Caco-2 (cell line): ENCODE measurements at places on chromosomes 5 and 9. TPM values are rescaled to one million over a fixed set of nuclear protein-coding genes. Genes with fewer than 3 reads are reported as not detected.
A peak's percentile ranks its signal among the peaks of the same experiment; 100 is the strongest.

Gene PARP8
- 0.79 and 0.97 TPM in 2 replicates for total RNA-seq

Gene GABBR2
- 0.23 and 0.44 TPM in 2 replicates for total RNA-seq

DNA sequence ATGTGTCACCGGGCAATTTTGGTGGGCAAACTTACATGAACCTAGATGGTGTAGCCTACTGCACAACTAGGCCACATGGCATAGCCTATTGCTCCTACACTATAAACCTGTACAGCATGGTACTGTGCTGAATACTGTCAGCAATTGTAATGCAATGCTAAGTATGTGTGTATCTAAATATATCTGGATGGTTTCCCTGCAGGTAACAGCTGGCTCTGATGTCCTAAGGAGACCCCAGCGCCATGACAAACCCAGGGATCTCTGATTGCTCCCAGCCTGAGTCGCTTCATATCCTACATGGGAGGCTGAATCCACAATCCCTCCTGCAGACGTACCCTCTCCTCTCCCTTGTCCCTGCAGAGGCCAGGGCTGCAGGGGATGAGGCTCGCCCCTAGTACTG, 26.6 kb upstream of the TTLL11 start:
- no peak for DNase-seq

Gene MYMK
- not detected in 2 replicates for total RNA-seq

Gene HARS2
- total RNA-seq = 36.5 and 38.6 TPM in 2 replicates

- no peak for DNase-seq
Measured at GRCh38 chr9:5499889-5500398, 10.4 kb upstream of the PDCD1LG2 start.

DNA sequence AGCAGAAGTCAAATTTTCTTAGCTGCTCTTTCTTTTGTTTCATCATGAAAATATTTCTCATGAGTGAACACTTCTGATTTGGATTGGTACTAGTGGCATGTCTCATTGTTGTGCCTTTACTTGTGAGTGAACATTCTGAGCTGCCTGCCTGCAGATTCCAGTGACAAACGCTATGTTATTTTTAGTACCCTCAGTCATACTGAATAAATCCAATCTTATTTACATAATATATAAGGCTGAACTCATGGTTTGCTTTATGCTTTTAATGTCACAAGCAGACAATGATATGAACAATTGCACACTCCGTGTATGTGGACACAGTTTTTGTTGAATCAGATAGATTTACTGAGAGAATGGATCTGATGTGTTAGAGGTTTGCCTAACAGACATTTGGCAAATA, 67.8 kb downstream of the ACTBL2 start:
- no peak for DNase-seq

Gene ESM1
- not detected in 2 replicates for total RNA-seq

Gene ZNF462
- total RNA-seq = 34.5 and 36.8 TPM in 2 replicates

DNA sequence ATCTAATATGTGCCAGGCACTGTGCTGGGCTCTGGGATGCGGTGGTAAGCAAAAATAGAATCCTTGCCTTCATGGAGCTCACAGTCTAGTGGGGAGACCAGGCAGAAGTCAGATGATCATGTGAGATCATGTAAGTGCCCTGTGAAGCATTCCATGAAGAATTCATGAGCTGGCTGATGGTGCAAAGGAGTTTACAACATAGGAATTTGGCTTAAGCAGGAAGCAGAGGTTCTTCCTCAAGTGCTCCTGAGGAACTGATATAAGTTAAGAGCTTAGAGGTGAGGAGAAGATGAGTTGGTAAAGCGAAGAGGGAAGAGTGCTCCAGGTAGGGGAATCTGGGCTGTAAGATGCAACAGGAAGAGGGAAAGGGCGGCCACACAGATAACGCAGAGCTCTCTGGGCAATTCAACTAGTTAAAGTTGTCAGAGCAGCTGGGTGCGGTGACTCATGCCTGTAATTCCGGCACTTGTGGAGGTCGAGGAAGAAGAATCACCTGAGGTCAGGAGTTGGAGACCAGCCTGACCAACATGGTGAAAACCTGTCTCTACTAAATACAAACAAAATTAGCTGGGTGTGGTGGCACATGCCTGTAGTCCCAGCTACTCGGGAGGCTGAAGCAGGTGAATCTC, 78.5 kb upstream of the SPATA31D4 start:
- no peak for DNase-seq

DNA sequence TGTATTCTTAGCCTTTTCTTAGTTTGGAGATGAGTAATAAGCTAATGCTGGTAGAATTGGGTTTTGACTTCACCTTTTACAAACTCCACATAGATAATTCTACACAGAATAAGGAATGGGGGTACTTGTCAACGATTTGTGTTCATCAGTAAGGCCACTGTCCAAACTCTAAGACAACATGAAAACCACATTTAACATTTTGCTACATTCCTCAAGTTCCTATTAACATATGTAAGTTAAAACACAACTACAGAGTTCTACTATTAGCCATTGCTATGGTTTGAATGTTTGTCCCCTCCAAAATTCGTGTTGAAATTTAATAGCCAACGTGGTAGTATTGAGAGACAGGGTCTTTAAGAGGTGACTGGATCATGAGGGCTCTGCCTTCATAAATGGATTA, 31.9 kb downstream of the MEIKIN start:
- no peak for DNase-seq

- no peak for DNase-seq
Measured at GRCh38 chr9:29648601-29649000, 2075.3 kb upstream of the C9orf72 start.

- DNase-seq = no peak
Measured at GRCh38 chr5:107594253-107595045, 76.3 kb downstream of the EFNA5 start.

DNA sequence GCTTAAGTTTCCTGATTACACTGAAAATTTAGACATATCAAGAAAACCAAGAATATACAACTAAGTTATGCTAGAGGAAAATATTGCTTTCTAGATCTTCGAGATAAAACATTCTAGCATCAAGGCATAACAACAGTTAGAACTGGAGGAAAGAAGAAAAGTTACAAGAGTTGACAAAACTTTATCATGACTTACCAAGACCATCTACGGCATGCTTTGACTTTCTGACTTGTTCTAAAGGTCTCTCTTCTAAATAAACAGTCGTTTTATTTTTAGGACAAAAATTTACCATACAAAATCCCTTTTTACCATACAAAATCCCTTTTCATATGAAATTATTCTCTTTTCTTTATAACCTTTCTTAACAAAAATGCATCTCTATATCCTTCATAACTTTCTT, 1110.1 kb upstream of the CDH10 start:
- peak; percentile 13 for DNase-seq

Gene HTR4
- not detected in 2 replicates for total RNA-seq

DNA sequence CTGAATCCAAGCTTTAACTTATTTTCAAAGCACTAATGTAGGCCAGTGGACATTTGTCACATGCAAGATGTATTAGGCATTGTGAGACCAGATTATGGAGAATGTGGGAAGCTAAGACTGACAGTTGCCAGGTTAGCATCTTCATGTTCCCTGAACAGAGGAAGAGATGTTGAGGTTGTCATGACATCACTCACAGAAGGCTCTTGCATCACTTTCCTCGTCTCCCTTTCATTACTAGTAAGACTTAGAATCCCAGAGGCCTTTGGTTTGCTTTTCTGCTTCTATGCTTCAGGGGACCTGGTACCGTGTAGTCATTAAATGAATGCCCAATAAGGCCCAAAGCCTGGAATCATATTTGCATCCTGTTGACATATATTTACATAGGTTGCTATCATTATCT, 76.4 kb upstream of the RPS23 start:
- DNase-seq = no peak

DNA sequence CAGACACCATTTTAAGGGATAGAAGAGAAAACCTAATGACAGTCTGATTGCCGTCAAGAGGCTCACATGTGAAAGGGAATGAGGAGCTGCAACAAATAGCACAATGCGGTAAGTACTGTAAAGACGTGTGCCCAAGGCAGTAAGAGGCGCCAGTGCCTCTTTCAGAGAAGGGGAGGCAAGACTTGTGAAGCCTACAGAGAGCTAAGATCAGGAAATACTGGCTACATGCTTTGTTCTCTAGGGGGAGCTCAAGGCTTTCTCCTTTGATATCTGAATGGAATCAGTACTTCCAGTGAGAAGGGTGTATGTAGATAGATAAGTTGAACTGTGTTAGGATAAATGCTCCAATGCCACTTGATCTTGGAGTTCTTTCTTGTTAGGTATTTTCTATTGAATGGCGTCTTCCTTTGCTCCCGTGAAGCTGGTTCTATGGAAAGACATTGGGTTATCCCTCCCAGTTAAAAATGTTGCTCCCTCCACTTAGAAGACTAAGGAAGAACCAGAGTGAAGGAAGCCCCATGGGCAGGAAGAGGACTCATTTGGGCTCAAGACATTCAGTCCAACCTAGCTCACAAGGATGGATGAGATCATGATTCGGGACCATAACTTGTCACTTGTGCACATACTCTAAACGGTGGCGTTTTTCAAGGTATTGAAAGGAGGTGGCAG, 23.5 kb upstream of the ALDOB start:
- peak; percentile 56 for DNase-seq

Gene SLC34A1
- total RNA-seq = not detected in 2 replicates

GRCh38 chr9:92332577-92333281, 7.0 kb downstream of the CENPP start:
- no peak for DNase-seq

Gene SNCAIP
- 1.0 and 1.2 TPM in 2 replicates for total RNA-seq

DNA sequence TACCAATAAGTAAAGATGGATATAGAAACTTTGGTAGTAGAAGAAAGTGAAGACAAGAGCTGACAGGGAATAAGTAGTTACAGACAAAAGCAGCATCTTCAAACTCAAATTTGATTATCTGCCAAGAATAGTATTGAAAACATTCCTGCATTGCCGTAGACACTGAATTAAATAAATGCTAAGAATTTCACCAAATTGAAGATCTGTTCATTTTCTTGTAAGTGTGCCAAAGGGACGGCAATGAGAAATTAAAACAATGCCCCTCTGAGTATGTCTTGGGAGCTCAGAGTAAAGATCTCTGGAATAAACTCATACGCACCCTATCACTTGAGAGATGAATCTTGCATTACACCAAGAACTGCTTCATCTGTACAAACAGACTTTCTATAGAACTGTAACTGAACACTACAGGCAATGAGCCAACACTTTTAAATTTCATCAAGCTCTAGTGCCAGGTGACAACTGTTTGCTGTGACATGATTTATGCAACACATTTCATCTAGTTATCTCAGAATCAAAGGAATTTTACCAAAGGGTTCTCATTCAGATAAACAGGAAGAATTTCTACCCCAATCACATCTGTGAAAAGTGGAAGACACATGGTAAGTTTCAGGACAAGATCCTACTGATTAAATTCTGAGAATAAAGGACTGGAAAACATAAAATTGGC, 66.9 kb downstream of the RFX3 start:
- no peak for DNase-seq

GRCh38 chr9:131277910-131278701, 1.8 kb upstream of the FAM78A start:
- peak; percentile 84 for DNase-seq

GRCh38 chr9:102521097-102521755, 473.9 kb upstream of the CYLC2 start:
- no peak for DNase-seq

DNA sequence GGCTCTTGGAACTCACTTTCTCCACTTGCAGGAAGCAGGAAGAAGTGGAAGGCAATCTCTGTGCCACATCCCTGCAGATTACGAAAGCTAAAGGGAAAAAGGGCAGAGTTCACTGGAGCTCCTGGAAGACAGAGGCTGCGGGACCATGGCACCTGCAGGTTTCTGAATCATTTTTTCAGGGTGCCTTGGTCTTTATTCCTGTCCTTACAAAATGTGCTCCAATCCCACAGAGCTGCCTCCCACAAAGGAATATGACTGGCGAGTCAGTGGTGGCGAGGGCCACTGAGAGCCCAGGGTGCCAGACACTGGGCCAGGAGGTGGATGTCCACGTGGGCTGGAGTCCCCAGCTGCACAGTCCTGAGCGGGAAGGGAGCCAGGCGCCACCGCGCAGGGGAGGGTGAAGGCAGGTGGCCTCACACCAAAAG, 183.0 kb downstream of the FANCC start:
- DNase-seq = no peak

- DNase-seq = no peak
Measured at GRCh38 chr9:124041817-124042116, 30.2 kb downstream of the LHX2 start.

Gene STOML2
- 235 and 239 TPM in 2 replicates for total RNA-seq

DNA sequence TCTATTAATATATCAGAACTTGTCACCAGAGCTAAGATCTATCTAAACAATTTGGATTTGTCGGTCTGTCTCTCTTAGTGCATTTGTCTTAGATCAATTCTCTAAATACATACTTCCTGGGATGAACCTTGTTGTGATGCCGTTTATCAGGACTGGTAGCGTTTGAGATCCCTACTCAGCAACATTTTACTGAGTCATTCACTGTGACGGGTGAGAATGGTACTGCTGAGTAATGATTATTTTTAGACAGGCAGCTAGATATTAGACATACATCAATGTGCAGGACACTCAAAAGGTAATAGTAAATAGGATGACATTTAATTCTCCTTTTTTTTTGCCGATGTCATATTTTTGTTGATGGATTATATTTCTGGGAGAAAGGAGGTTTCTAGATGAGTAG, 209.0 kb downstream of the CSNK1G3 start:
- no peak for DNase-seq

- DNase-seq = no peak
Measured at GRCh38 chr5:36593867-36594266, 12.5 kb upstream of the SLC1A3 start.

DNA sequence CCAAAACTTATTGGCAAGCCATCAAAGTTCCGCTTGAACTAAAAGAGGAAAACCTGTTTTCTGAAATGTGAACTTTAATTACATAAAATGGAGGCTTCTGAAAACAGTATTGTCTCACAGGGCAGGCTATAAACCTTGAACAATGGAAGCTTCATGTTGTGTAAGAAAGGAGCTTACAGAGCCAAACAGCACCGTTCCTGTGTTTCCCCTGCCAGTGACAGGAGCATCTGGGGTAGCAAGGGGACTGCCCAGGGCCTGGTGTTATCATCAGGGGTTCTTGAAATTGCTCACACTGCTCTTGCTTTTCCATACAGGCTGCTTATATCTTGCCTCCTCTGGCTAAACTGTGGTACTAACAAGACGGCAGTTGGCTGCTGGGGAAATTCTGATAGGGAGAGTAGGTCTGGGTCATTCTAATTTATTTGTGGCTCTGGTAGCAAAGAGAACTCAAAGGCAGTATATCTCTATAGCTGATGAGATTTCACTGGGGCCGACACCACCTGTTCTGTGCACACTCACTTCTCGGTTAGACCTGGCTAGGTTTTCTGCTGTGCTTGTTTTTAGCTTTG, 40.4 kb downstream of the BASP1 start:
- DNase-seq = no peak

Gene CTXN3
- not detected in 2 replicates for total RNA-seq

Gene NRG2
- 0.59 TPM in 1 of 2 replicates, not detected in the other for total RNA-seq

Gene TMEM38B
- total RNA-seq = 38.6 and 48.6 TPM in 2 replicates
